ENCODE measurements at places on chromosomes 13 and 19. TPM values are rescaled to one million over a fixed set of nuclear protein-coding genes. Genes with fewer than 3 reads are reported as not detected.

TUBA3C gene
- total RNA-seq = not detected

ZNF69 gene
- total RNA-seq = 12.0 TPM

KIRREL2 gene
- not detected for total RNA-seq

DNA sequence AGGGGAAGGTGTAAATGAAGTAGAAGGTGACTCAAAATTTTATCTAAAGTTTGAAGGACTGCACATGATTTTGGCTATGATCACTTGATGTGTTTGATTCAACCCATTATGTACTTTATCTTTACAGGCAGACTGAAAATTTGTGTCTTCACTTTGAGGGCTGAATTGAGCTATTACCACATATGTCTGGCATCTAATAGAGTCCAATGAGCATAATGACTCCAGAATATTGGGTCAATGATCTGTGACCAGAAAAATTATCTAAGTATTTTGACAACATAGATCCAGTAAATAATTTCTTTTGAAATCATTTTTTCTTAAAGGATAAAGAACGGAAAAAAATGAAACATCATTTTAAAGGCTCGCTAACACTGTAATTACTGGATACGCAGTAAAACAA is 2810.0 kb downstream of the PCDH9 start:
- DNase-seq = no peak
- H3K4me3 ChIP-seq = no peak overlapping the region
- no peaks in the 10 kb centered on the region for H3K36me3 ChIP-seq

GRCh38 chr19:46722004-46722380 is 5.1 kb upstream of the PRKD2 start:
- H3K27ac ChIP-seq = no peak overlapping the region
- peaks cover 2% of the 10 kb centered on the region for H3K4me1 ChIP-seq

DNA sequence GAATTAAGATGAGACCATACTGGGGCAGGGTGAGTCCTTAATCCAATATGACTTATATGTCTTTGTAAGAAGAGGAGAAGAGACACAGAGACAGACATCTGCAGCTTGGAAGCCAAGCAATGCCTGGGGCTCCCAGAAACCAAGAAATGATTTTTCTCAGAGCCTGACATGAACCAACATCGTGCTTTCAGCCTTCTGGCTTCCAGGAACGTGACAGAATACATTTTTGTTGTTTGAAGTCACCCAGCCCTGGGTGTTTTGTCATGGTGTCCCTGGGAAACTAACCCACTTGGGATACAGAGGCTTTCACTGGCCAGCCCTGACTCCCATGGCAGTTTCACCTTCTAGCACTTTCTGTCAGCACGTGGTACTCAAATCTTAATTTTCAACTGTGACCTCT is 95.3 kb upstream of the SLC10A2 start:
- no peak for DNase-seq
- H3K4me1 ChIP-seq = no peaks in the 10 kb centered on the region

Measured in IMR-90 (cell line).